ENCODE measurements at places on chromosomes 13 and 19.

GRCh38 chr13:92864584-92865284 is 361.9 kb upstream of the GPC6 start:
- DNase-seq: no peak

- DNase-seq: no peak
These were observed 20.5 kb downstream of the PPP5C start for GRCh38 chr19:46367426-46367825.

GRCh38 chr19:39677961-39678889 is 22.5 kb downstream of the LGALS16 start:
- no peak for DNase-seq

- DNase-seq: no peak
These were observed 101.8 kb downstream of the FAM216B start for GRCh38 chr13:42883142-42883541.

- peak; percentile 57 for DNase-seq
These were observed 19.0 kb upstream of the GPI start for GRCh38 chr19:34345947-34346351.

- peak; percentile 9 for DNase-seq
These were observed 128.3 kb upstream of the FRY start for GRCh38 chr13:31903111-31903815.

- DNase-seq: no peak
These were observed 50.2 kb downstream of the SIPA1L3 start for GRCh38 chr19:37957176-37957575.

DNA sequence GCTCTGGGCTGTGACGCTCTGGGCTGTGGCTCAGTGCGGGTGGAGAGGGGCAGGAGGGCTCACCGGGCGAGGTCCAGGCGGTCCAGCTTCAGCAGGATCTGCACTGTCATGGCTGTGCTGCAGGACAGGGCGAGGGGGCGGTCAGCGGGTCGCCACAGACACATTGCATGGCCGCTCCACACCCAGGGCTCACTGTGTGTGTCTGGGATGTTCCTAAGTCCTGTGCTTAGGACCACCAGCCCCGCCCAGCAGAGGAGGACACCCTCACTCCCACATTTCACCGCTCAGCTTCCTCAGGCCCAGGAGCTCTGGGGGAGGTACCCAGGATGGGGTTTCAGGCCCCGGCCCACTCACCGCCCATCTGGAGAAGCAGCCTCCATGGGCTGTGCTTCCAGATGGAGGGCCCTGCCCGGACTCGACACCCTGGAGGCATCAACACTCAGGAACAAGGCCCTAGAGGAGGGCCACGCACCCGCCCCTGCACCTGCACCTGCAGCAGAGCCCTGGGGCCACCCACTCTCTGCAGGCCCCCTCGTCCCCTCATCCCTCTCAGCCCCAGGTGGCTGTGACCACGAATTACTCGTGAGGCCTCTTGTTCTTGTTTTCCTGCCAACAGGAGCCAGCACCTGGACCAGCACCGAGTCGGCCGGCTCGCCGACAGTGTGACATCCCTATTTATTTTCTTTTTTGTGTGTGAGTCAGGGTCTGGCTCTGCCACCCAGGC is 9.7 kb upstream of the CERS1 start:
- DNase-seq: no peak

- DNase-seq: peak; percentile 75
These were observed 560.2 kb upstream of the SPRY2 start for GRCh38 chr13:80901111-80901510.

GRCh38 chr19:4444765-4445741 is 12.5 kb downstream of the UBXN6 start:
- no peak for DNase-seq

- DNase-seq: no peak
These were observed 865 bp upstream of the TNFSF9 start for GRCh38 chr19:6529937-6530385.

GRCh38 chr13:79531542-79532254 is 50.7 kb downstream of the NDFIP2 start:
- DNase-seq: no peak

GRCh38 chr19:28831462-28831861 is 381.5 kb downstream of the UQCRFS1 start:
- DNase-seq: no peak

DNA sequence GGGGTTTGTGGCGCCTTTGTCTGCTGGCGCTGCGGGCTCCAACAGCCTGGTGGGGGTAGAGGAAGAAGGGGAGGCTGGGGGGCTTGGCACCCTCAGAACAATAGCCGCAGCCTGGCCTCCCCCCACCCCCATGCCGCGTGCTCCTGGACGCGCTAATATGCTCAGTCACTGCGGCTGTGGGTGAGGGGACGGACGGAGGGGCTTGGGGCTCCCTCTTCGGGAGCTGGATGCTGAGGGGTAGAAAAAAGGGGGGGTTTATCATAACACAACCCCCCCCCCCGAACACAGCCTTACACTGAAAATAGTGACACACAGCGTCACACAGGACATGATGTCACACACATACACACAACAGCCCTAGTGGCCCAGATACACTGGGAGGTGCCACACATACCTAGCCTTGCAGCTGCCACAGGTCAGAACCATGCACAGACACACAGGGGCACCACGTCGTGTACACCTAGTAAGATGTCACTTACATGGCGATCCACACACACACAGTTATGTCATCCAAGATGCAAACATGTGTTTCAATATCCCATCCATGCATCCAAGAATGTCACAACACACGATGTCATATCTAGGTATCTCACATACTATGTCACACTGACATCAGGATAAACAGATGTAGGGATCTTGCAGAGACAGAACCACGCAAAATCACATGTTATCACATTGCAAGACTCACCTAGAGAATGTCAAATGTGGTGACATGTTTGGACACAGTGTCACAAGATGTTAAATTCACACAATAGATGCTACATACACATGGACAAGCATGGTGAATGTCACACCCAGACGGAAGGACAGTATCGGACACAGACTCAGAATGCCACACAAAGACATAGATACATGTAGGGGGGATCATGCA is 806 bp downstream of the MAST1 start:
- DNase-seq: no peak

- no peak for DNase-seq
These were observed 187.6 kb upstream of the RNF113B start for GRCh38 chr13:98364647-98365046.

DNA sequence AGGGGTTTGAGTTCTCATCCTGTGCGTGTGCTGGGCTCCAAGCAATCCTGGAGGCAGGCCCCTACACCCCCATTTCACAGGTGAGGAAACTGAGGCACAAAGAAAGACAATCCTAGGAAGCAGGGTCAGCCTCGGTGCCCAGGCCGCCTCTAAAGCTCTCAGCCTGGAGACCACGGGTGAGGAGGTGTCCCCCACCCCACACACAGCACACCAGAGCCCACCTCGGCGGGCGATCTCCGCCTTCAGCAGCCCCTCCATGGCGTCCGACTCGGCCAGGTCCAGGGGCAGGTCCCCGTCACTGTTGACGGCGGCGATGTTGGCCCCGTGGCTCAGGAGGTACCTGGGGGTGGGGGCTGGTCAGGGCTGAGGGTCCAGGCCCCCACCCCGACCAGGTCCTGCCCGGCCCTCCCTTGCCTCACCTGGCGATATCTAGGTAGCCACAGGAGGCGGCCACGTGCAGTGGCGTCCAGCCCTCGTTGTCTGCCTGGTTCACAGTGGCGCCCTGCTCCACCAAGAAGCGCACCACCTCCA is 5.1 kb downstream of the PPP1R12C start:
- DNase-seq: no peak

- no peak for DNase-seq
These were observed 109.5 kb downstream of the STK24 start for GRCh38 chr13:98467263-98467985.

- DNase-seq: no peak
These were observed 570.7 kb upstream of the SLITRK5 start for GRCh38 chr13:87100431-87100830.

GRCh38 chr13:113272701-113273181 is 24.3 kb upstream of the LAMP1 start:
- no peak for DNase-seq

- peak; percentile 17 for DNase-seq
These were observed 177.7 kb upstream of the IRS2 start for GRCh38 chr13:109963960-109964563.

DNA sequence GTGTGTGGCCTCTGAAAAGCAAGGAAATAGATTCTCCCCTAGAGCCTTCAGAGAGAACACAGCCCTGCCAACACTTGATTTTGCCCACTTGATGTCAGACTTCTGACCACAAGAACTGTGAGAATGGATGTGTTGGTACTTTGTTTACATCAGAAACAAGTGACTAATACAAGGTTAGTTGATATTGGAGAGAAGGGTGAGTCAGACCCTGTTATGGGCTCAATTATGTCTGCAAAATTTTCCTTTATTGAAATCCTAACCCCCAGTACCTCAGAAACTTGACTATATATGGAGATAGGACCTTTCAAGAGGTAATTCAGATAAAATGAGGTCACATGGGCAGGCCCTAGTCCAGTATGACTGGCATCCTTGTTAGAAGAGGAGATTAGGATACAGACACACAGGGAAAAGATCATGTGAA is 226.7 kb downstream of the RFC3 start:
- peak; percentile 79 for DNase-seq

DNA sequence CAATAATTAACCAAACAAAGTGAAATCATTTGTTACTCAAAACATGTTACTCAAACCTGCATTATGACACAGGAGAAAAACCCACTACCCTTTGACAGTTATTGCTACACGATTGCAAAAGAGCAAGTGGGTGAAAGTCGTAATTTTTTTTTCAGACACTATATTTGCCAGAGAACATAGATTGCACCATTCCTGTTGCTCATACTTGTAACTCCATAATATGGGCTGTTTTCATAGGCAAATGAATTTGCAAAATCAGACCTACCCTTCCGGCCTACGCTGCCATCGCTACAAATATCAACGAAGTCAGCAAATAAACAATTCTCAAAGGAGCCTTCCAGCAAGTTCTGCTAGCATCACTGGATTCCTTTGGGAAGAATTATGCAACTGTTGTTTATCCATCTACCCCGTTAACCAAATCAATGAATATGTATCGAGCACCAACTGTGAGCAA is 396.5 kb downstream of the IRS2 start:
- DNase-seq: peak; percentile 53

- no peak for DNase-seq
These were observed 193.5 kb downstream of the FGF14 start for GRCh38 chr13:102208347-102208746.

DNA sequence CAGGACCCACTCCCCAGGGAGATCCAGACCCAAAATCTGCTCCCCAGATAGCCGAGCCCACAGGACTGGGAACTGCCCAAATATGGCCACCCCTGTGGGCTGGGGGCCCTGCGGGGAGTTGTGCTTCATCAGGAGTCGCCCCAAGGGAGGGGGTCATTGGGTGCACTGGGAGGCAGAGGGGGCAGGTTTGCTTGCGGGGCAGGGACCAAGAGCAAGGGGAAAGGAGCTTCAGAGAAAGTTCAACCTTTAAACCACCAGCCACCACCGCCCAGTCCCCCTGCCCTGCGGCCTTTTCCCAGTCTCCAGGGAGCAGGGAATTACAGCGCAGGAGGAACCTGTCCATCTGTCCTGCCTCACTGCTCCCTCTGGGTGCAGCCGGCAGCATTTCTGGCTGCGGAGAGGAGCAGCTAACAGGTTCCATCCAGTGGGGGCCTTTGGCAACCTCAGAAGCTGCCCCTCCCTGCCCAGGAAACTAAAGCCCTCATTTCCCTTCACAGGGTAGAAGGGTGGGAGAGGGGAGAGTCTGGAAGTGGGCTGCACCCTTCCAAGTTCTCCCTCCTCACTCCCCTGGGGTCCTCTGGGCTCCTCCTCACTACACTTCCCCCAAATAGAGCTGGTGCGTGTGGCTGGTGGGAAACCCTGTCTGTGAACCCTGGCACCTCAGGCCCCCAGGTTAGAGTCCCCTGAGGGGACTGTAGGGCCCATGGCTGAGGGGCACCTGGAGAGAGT is 13.8 kb upstream of the ASF1B start:
- DNase-seq: no peak

DNA sequence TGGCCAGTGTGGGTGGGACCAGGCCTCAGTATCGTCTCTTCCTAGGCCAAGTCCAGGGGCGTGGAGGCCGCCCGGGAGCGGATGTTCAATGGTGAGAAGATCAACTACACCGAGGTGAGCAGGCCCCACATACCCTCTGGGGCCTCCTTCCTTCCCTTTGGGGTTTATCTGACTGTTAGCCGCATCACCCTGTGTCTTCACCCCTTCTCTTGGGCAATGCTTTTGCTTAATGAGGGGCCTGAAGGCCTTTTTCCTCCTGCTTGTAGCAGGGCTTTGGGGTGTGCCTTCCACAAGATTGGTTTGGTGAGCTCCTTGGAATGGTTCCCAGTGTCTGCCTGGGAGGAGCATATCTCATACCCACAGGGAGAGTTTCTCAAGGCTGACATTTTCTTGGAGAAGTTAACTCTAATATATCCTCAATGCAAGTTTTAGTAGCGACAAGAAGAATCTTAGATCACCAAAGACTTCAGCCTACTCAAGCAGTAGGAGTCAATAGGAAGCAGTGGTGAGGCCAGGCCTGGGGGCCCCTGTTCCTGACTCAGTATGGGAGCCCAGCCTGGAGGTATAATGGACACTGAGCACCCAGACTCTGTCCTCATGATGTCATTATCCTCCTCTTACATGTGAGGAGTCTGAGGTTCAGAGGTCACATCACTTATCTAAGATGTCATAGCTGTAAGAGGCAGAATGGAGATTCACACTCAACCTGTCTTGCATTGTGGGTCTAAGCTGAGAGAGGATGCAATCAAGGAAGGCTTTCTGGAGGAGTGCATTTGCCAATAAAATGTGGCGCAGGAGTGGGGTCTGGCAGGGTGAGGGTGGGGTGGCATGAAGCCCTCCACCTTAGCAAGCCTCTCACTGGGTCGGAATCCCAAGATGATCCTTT is 2.0 kb downstream of the GPI start:
- peak; percentile 65 for DNase-seq

GRCh38 chr19:7744871-7745650 is 2.3 kb downstream of the CD209 start:
- no peak for DNase-seq

DNA sequence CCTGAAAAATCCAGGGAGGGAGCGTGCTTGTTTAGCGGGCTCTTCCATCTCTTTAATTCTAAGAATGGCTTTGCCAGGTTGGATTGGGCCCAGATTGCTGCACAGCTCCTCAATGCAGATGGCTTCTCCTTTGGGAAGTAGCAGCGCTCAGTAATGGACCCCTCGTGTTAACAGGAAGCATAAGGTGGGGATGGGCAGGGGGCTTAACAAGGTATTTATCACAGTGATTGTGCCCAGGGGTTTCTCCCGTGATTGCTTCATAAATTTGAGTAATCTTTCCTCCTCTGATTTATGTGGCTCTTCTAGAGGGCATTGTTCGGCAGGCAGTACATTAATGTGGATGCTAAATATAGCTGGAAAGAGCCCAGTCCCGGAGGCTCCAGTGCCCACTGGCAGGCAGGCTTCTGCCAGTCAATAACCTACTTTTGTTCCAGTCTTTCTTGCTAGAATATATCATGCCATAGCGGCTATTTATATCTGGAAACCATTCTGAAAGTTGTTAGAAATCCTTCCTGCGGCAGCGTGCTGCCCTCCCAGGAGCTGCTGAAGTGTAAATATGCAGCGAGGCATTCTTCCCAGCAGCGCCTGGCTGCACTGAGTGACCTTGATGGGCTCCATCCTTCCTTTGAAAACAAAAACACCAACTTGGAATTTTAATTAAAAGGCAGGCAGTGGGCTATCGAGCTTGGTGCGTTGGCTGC is 65.0 kb downstream of the FGF9 start:
- DNase-seq: no peak

All from fibroblast of upper back skin (primary cell).